ENCODE measurements at places on chromosomes 6 and 20. TPM values are rescaled to one million over a fixed set of nuclear protein-coding genes. Genes with fewer than 3 reads are reported as not detected.

Gene NHLRC1
- polyA plus RNA-seq: 1.5 TPM

Gene SLC52A3
- not detected for polyA plus RNA-seq

Gene FAM83C
- not detected for polyA plus RNA-seq

Gene TINAG
- polyA plus RNA-seq: not detected

Gene LPA
- not detected for polyA plus RNA-seq

Gene FAM120B
- polyA plus RNA-seq: 27.1 TPM

Gene CEP250
- polyA plus RNA-seq: not detected

Gene FHL5
- not detected for polyA plus RNA-seq

DNA sequence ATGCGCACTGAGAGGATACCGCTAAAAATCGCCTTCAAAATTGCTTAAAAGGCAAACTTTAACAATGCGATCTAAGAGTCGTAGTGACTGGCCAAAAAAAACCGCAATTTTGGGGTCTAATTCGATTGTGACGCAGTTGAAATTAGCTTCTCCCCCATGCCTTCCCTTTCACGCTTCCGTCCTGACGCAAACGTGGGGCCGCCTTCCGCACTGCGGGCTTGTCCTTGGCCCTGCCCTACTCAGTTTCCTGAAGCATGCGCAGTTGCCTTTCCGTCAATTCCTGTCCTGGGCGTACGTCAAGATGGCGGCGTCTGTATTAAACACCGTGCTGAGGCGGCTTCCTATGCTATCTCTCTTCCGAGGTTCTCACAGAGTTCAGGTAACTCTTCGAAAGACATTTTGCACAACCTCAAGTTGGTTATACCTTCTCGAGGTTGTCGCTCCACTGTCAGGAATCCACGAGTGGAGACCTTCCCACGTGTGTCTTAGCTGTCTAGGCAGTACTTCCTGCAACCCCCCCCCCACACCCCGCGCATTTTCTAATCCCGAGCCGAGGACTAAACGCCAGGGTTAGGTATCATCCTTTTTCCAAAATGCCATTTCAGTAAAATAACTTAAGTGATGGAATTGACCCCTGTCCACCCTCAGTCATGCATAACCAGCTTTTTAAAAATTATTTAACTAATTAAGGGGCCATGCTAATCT lies at the start of gene MRPS18B:
MRPS18B (plus strand) TSS at position 276 of the 705 bp plus-strand sequence; CDS start at position 302, 26 bp downstream.
- DNase-seq: peak; percentile 97

DNA sequence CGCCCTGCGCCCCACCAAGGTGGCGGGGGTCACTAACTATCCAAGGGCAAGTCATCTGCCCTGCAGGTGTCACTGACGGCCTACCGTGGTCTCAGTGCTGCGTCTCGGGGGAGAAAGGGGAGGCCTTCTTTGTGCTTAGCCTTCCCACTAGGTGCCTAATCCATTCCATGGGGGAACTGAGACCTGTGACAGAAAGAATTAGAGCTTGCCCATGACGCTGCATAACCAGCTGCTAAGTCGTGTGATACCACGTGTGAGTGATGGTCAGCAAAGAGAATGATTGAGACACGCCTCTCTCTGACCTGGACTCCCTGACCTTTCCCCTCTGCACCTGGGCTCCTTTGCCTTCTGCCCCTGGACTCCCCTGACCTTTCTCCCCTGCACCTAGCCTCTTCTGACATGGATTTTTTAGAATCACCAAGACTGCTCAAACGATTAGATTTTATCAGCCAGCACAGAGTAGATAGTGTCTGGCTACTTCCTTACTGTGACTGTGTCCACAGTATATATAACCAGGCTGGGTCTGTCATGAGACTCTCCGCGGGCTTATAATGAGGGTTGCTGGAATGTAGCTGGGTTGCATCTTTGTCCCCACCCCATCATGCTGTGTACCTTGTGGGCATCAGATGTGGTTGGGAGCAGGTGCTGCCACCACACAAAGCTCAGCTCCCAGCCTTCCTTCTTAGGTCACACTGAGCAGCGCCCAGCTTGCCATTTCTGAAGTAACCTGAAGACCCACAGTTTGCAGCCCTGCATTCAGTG lies 140.6 kb downstream of the TMEM242 start:
- no peak for DNase-seq

DNA sequence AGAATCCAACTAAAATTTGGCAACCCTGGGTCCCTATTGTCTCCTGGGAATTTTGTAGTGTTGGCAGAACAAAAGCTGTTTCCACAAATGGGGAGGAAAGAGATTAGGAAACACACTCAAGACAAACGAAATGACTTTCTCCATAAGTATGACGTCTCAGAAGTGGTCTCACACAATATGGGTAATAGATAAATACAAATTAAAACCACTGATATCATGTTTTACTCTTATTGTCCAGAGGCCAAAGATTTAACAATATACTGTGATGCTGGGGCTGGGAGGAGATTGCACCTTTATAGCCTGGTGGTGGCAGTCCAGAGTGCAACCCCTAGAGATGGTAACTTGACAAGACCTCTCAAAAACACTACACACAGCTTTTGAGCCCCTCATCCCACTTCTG lies 18.6 kb downstream of the FKBP1A start:
- no peak for DNase-seq

DNA sequence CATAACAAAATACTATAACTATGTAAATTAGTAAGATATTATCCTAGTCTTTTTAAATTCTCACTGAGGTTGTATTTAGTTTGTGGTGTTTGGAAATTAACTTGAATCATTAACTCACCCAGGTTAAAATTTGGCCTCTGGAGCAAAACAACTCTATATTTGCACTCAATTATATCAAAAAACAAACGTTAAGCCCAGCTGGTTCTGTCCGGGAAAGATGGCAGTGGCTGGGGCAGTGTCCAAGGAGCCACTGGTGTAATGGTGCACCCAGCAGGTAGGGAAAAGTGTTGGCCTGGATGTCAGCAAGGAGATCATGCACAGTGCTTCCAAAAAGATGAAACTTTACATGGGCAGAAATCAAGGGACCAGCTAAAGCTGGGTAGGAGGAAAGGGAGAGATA lies 285.3 kb upstream of the CITED2 start:
- no peak for DNase-seq

- DNase-seq: no peak
Observed at GRCh38 chr6:105184921-105185320, 5.1 kb upstream of the POPDC3 start.

DNA sequence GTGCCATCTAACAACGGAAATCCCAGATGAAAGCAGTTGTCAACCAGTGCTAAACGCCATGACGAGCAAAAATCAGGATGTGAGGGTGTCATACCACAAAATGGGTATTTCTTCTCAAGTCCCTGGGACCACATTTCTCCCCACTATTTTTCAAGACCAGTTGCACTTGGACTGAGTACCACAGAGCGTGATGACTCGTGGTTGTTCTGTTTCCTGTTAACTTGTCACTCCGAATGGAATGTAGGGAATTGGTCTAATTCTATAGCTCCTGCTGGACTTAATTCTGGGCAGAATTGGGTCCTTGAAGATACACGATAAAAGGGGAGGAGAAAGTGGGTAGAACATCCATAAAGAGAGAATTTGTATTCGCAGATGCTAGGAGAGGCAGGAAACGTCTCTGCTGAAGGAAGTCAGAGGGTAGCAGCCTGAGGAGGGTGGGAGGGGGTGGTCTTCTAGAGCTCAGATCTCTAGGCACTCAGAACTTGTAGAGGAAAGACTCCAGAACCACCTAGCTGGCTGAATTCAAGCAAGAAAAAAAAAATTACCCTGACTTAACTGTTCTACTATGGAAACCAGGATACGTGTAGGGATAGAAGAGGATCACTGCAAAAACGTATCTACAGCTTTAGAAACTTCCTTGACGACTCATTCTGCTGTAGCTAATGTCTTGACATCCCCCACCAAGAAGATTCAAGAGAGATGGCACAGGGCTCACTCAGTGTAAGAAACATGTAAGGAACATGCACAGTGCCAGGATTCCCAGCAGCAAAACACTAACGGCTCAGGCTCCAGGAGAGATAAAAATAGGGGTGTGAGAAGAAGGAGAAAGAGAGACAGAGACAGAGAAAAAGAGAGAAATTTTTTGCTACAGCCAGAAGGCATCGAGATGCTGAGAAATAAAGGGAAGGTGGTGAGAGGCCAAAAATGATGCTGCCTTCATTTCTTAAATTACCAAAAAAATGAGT lies 494.7 kb downstream of the CD83 start:
- no peak for DNase-seq

GRCh38 chr6:150058231-150058792 lies 10.6 kb downstream of the ULBP3 start:
- no peak for DNase-seq

- DNase-seq: no peak
Observed at GRCh38 chr6:82362144-82362543, 1.5 kb upstream of the TPBG start.

All from naive B cell (primary cell).